Fibroblast of skin of back (primary cell): ENCODE measurements at places on chromosomes 11 and 22.
A peak's percentile ranks its signal among the peaks of the same experiment; 100 is the strongest.

DNA sequence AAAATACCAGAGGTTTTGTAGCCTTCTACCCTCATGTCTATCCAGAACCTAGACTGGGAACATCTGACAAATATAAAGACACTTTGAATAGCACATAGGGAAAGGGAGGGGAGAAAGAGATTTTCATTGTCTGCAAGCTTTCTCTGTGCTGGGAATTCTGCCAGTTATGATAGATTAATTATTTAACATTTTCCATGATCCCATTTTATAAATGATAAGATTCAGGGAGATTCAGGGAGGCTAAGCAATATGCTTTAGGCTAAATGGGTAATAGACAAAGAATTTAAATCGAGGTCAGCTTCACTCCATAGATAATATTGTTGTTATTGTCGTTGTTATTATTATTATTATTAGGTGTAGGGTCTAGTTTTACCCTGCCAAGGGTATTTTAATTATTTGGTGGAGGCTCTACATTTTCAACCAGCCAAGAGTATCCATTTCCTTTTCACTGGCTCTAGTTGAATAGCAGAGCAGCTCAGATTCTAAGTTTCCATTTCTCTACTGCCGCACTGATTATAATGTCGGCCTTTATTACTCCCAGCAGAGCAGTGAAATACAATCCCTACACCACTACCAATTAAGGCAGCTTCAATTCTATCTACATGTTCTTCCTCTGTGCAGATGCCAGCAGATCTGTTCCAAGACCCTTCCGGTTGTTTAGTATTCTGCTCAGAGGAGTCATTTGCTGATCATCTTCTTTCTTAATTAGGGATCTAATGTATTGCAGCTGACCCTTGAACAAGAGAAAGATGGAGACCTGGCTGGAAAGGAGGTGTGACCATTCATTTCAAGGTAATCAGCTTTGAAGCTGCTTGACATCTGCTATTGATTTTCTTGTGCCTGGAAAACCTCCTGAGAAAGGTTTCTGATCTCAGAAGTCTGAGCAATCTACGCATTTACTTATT is 23.8 kb upstream of the SYN3 start:
- no peak for DNase-seq

DNA sequence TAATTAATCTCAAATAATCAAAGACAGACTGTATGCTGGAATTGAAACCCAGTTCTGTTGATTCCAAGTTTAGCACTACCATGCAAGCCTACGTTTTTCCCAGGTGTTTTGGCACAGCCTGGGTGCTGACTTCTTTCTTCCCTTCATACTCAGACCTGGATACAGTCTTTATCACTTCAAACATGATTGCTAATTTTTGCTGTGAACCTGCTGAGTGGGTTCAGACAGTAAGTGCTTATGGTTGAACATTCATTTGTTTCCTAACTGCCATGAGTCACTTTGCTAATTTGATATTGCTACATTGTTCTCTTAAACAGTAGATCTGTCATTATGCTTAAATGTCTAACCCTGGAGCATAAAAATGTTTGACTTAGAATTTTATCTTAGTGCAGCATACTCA is 12.2 kb downstream of the PAAF1 start:
- no peak for DNase-seq

GRCh38 chr11:9760193-9760575 is 96.3 kb downstream of the SWAP70 start:
- DNase-seq = peak; percentile 90

GRCh38 chr11:120626791-120627190 is 115.2 kb downstream of the GRIK4 start:
- no peak for DNase-seq

DNA sequence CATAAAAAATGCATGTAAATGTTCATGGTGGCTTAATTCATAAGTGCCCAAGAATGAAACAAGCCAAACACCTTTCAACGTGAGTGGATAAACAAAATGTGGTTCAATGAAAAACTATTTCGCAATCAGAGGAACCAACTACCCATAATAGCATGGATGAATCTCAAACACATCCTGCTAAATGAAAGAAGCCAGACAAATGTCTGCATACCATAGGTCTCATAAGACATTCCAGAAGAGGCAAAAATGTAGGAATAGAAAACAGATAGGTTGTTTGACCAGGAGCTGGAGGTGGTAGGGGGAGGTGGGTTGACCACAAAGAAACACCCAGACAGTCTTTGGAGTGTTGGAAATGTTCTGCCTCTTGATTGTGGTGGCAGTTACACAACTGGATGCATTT is 13.2 kb upstream of the OSBPL5 start:
- DNase-seq = peak; percentile 47

GRCh38 chr11:12702999-12703453 is 28.8 kb downstream of the TEAD1 start:
- DNase-seq = peak; percentile 67

DNA sequence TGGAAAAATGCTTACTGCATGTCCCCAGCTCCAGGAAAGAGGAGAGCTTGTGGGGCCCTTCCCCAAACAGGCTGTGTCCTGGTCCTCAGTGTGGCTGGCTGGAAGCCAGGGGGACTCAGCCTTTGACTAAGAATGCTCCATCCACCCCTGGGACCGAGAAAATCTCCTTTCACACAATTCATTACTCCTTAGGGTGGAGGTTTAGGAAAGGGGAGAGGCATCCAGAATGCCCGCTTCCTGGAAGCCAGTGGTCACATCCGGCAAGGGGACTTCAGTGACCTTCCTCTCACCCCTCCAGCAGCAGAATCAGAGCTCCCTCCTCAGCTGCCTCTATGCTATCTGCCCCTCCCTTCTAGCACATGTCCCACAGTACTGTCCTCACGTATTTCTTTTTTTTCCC is 21.9 kb downstream of the ATG16L2 start:
- no peak for DNase-seq

DNA sequence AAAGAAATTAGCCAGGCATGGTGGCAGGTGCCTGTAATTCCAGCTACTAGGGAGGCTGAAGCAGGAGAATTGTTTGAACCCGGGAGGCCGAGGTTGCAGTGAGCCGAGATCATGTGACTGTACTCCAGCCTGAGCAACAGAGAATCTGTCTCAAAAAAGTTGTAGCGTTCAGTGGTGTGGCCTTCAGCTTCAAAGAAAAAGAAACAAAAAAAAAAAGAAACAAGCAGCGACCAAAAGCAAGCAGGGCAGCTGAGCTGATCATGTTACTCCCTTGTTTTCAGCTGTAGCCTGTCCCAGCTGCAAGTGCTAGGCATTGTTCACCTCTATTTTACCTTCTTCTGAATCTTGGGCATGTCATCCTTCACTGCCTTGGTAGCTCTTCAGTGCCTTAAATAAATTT is 37.0 kb downstream of the SFI1 start:
- DNase-seq = no peak

DNA sequence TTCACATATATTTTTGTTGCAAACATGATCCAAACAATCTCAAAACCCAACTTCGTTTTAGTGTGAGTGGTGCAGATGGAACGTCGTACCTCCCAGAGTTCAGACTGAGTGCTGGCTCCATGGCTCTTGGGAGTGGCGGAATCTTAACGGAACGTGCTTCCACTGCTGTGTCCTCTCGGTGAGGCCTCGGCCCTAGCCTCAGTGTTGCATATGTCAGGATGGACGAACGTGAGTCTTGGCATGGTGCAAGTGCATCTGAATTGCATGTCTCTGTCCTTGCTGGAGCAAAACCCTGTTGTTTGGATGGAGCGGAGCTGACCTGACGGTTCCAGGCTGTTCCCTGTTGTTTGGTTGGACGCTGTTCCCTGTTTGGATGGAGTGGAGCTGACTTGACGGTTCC is 306.8 kb downstream of the TBC1D22A start:
- no peak for DNase-seq

DNA sequence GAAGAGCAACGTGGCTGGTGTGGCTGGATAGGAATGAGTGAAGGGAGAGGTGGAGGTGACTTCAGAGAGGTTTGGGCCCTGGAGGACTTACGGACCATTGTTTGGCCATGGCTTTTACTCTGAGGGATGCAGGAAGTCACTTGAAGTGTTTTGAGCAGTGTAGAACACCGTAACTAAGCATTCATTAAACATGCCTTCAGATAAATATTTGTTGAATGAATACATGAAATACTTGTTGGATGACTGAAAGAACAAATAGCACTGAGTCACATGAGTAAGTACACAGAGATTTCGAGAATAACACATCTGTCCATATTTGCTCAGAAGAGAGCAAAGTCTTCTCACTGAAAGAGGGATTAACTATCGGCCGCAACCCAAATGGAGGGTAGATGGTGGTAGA is 182.7 kb upstream of the SNX19 start:
- peak; percentile 87 for DNase-seq

DNA sequence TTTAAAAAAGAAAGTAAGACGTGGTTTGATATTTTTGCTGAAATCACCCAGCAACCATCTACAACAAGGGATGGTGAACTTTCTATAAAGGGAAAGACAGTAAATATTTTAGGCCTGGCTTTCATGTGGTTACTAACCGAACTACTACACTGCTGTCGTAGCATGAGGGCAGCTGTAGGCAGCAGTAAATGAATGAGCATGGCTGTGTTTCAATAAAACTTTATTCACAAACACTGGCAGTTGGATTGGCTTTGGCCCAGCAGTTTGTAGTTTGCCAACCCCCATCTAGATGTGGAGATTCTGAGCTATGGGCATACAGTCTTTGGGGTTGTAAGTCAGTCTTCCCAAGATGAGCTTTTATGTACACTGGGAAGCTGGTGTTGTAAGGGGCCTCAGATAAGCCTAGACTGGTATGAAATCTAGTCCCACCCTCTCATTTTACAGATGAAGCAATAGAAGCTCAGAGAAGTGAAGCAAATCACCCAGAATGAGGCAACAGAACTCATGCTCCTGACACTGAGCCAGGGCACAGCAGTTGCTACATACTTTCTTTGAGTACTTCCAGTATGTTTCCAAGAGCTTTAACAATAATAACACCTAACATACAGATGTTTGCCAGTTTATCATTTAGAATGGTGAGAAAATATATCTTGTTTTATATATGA is 204.4 kb downstream of the ADAMTS15 start:
- DNase-seq = no peak

DNA sequence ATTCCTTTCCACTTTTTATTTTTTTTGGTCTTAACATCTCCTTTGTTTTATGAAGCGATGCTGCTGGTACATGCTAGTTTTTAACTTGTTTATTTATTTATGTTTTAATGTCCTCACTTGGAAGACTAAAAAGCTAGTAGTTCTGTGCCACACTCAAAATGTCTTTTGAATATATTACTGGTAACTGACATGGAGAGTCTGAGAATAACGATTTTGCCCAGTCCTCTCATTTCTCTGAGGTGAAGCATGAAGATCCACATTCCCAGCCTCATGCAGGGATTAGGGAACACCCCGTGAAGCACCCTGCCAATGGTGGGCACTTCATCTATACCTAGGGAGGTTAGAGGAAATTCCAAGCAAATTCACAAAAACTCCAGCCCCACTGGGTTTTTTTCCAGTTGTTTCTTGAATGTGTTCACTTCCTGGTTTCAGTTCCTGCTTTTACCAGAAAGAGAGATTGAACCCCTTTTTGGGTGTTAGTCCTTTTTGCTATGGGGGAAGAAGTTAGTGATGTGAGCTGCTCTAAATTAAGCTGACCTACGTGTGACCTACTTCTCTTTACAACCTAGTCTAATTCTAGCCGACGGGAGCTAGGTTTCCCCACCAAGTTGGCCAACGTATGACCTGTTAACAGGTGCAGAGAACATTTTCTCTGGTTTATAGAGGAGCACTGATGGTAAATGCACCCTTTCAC is 106.1 kb downstream of the SLC1A2 start:
- DNase-seq = no peak

- no peak for DNase-seq
Observed at GRCh38 chr22:38819387-38819940, 24.4 kb downstream of the NPTXR start.

- peak; percentile 39 for DNase-seq
Observed at GRCh38 chr11:88292171-88292843, 45.2 kb downstream of the CTSC start.

DNA sequence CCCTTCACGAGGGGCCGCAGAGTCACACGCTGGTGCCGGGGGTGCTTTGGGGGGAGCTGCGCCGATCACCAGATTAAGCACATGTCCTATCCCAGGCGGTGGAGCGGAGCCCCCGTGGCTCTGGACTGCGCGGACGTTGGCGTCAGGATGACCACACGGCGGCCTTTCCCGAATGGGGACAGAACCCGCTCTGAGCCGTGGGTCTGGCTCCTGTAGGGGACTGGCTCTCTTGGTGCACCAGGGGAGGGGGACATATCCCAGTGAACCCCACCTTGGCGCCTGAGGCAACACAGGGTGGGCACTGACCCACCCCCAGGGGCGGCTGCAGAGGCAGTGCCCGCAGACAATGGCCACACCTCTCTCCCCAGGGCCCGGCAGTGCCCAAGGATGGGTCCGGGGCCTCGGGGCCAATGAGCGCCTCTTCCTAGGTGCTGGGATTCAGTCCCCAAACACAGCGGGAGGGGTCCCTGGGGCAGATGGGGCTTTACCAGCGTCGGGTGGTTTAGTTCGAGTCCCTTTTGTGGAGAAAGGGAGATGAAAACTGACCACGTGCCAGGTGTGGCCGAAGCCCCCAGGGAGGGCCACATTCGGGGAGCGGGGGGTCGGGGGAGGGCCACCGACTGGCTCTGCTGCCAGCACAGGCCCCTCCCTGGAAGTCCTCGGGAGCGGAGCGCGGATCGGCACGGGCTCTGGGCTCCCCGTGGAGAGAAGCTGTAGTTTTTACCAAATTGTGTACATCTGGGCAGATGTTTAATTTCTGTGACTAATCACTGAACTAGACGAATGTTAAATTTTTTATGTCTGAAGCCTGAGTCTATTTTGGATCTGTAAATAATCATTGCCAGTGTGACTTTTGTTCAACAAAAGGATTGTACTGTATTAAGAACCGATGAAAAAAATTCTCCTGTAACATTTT is 58.9 kb downstream of the GRAMD4 start:
- DNase-seq = peak; percentile 55

DNA sequence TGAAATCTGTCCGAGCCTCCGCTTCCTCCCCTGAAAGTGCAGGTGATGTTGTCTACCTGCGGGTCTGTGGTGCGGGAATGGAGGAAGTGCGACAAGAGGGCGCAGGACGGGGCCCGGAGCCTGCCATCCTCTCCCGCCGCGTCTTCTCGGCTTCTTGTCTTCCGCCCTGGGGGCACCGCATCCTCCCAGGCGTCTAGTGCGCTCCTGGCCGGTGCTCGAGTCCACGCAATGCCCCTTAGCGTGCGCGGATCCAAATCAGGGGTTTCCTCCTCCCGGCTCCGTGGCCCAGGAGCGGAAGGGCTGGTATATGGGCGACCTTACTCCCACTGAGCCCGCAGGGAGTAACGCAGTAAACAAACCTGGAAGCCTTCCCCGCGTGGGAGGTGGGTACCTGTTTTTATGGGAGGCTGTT is 405 bp downstream of the SFI1 start:
- DNase-seq = peak; percentile 24

GRCh38 chr11:27928809-27929208 is 179.1 kb downstream of the KIF18A start:
- no peak for DNase-seq
